Stomach (tissue), 19 donors: ENCODE measurements at places on chromosomes 1 and 21. TPM values are rescaled to one million over a fixed set of nuclear protein-coding genes. Genes with fewer than 3 reads are reported as not detected.

DNA sequence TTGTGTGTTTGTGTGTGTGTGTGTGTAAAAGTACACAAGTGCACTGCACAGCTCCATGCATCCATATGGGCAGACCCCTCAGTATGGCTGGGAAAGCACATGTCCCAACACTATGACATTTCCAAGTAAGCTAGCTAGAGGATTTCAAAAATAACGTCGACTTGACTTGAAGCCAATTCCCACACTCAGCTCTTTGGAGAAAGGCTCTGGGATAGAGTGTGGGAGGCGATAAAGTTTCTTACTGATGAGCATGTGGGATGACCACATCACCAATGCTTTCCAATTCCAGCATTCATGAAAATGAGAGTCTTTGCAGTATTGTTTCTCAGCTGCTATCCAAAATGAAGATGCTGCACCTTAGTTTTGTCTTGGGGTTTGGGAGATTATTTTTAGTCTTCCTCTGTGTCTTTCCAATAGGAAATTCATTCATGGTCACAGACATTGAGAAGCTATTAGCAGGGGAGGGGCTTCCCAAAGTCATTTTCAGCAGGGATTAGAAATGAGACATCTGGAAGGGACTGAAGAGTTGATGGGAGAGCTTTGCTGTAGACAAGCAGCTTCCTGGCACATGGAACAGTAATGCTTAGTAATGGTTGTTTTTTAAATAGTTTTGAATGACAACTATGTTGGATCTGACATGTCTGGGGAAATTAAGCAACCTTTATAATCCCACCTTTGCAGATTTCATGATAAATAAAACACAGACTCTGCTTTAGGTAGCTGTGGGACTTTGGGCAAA lies 143.5 kb downstream of the ASTN1 start:
- no peaks in the 10 kb centered on the region for H3K4me1 ChIP-seq
- H3K27me3 ChIP-seq, result no peaks in the 10 kb centered on the region
- H3K4me3 ChIP-seq, result no peak overlapping the region
- H3K27ac ChIP-seq, result no peak overlapping the region

- no peak overlapping the region for H3K27ac ChIP-seq
- no peaks in the 10 kb centered on the region for H3K27me3 ChIP-seq
- peaks cover 19% of the 10 kb centered on the region for H3K4me1 ChIP-seq
- peak; percentile 74 for DNase-seq
- H3K36me3 ChIP-seq, result no peaks in the 10 kb centered on the region
Observed at GRCh38 chr1:6270401-6270800, 9.5 kb upstream of the GPR153 start.

GRCh38 chr1:222346955-222347354 lies 200.9 kb downstream of the HHIPL2 start:
- no peak overlapping the region for H3K27ac ChIP-seq
- no peak overlapping the region for H3K4me3 ChIP-seq
- H3K27me3 ChIP-seq, result no peaks in the 10 kb centered on the region
- no peaks in the 10 kb centered on the region for H3K36me3 ChIP-seq
- no peaks in the 10 kb centered on the region for H3K4me1 ChIP-seq
- DNase-seq, result no peak

ITPKB gene
- total RNA-seq, result 21.8 TPM

- no peak overlapping the region for H3K4me3 ChIP-seq
- no peak overlapping the region for H3K27ac ChIP-seq
- H3K4me1 ChIP-seq, result peaks cover 11% of the 10 kb centered on the region
- H3K27me3 ChIP-seq, result peaks cover 23% of the 10 kb centered on the region
Observed at GRCh38 chr1:11714831-11715575, 20.9 kb upstream of the AGTRAP start.

- H3K4me1 ChIP-seq, result peaks cover 4% of the 10 kb centered on the region
- H3K27me3 ChIP-seq, result peaks cover 25% of the 10 kb centered on the region
- DNase-seq, result peak; percentile 59
- no peak overlapping the region for H3K4me3 ChIP-seq
- no peak overlapping the region for H3K27ac ChIP-seq
Observed at GRCh38 chr1:47527653-47528272, 89.9 kb downstream of the FOXD2 start.

PCBP3 gene
- total RNA-seq, result not detected

SEMA4A gene
- 5.0 TPM for total RNA-seq
